NCI-H526 treated with DMSO at 0.1 percent for 48 hours (cell line): ENCODE measurements at places on chromosomes 2 and 18.

GRCh38 chr2:241443486-241444223 lies 64.7 kb downstream of the STK25 start:
- DNase-seq, result no peak

DNA sequence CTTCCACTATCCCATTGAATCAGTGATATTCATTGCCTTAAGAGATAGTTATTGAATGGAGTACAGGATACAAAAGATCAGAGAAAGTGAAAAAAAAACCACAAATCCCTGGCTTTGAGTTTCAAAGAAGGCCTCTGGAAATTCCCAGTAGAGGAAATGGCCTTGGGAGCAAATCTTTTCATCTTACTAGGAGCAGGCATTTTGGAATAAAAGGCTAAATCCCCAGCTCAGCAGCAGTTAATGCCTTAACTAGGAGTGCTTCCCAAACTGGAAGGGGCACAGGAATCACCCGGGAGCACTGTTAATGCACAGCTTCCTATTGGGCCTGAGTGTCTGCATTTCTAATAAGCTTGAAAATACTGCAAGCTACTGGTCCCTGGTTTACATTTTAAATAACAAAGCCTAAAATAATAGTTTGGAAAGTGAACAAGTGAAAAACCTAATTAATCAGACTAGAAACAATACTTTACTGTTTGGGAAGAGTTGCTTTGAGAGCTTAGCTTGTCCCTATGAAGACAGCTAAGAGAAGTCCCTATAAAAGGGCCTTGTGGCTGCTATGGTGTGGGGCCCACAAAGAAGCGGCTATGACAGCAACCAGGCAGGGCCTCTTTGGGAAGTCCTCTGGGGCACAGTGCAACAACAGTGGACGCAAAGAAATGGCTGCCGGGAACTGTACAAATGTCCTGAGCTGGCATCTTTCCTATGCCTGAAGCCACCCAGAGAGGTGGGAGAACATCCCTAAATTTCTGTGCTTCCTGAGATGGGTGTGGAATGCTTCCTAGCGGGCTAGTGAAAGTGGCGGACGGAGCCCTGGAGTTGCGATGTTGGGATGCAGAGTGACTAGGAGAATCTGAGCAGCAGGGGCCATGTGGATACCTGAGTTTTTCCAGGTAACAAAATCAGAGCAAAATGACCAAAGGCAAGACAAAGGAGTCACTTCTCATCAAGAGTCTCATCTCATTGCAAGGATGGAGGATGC lies 117.1 kb upstream of the KLHL14 start:
- no peak for DNase-seq

- no peak for DNase-seq
Observed at GRCh38 chr2:10405448-10405847, 42.7 kb downstream of the ODC1 start.

- DNase-seq, result peak; percentile 11
Observed at GRCh38 chr18:57771193-57771592, 31.9 kb downstream of the ATP8B1 start.

- no peak for DNase-seq
Observed at GRCh38 chr2:144079803-144080202, 440.1 kb downstream of the ZEB2 start.

GRCh38 chr18:57802213-57803102 lies 657 bp downstream of the ATP8B1 start:
- peak; percentile 46 for DNase-seq

GRCh38 chr2:18610090-18610489 lies 20.7 kb upstream of the NT5C1B start:
- no peak for DNase-seq

GRCh38 chr2:100809506-100809905 lies 10.4 kb upstream of the NPAS2 start:
- no peak for DNase-seq

GRCh38 chr2:145875016-145875415 lies 1355.1 kb upstream of the ZEB2 start:
- no peak for DNase-seq

- DNase-seq, result no peak
Observed at GRCh38 chr18:59932401-59932800, 32.6 kb downstream of the PMAIP1 start.

DNA sequence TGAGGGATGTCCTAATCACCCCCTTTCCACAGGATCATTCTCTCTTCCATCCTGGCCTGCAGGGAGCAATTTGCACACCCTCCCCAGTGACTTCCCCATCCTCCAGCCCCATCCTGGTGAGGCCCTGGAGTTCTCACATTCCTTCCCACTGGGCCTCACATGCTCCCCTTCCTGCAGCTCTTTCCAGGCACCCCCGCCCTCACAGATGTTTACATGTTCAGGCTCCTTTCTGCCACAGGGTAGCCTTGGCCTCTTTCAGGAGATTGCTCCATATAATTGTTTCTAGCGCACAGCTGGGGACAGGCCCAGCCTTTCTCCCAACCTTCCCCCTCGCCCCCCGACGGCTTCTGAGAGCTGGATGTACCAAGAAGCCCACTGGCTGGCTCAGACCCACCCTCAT lies 288.4 kb upstream of the TRIB2 start:
- DNase-seq, result no peak

DNA sequence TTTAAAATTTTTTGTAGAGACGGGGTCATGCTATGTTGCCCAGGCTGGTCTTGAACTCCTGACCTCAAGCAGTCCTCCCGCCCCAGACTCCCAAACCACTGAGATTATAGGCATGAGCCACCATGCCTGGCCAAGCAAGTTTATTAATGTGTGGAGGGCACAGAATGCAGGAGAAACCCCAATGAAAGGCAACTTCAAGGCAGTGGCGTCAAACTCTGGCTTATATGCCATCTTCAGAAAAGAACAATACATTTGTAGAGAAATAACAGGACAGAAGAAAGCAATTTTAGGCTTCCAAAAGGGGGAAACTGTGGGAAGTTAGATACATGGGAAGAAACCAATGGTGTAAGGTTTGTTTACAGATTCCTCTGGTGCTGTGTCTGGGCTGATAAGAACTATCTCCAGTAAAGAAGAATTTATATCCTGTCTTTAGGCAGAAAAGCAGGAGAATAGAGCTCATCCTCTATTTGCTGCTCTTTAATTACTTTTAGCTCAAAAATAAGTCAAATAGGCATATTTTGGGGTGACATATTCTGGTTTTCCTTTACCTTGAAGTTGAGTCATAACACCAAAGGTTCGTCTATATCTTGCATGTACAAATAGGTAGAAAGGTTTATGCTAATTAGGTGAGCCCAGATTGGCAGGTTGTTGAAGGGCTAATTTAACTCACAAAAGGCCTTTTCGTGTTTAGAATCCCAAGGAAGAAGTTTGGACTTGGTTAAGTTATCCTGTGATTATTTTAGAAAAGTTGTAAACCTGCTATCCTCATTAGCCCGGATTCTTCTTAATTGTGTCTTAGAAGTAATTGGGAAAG lies 26.0 kb upstream of the TMEM214 start:
- DNase-seq, result no peak

- DNase-seq, result no peak
Observed at GRCh38 chr2:219331560-219332213, 857 bp downstream of the RESP18 start.

GRCh38 chr2:239289545-239289944 lies 111.3 kb downstream of the HDAC4 start:
- DNase-seq, result no peak

- DNase-seq, result no peak
Observed at GRCh38 chr2:238006510-238006909, 39.7 kb downstream of the UBE2F start.

GRCh38 chr2:9745153-9745899 lies 97.9 kb upstream of the TAF1B start:
- no peak for DNase-seq

DNA sequence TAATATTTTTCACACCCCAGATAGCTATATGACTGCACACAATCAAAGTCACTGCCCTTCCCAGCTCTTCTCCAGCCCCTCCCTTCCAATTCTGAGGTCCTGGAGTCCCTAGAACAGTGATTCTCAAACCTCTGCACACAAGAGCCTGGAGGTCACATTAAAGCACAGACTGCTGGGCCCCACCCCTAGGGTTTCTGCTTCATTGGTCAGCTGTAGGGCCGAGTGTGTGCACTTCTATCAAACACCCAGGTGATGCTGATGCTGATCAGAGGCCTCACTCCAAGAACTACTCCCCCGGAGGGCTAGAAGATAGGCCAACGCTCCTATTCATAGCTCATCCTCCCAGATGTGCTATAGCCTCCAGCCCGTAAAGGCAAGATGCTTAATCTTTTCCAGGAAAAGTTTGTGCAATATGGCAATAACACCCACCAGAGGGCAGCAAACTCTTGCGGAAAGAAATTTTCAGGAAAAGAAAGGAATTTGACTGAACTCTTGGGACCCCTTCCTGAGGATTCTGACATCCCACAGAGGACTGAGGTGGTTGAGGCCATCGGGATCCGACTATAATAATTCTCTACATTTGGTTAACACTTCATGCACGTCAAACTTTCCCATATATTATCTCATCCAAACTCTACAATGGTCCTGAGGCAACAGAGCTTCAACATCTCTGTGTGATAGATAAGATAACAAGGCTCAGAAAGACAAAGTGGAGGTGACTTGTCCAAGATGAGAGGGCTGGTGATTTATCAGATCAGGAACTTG lies 194.2 kb upstream of the PKDCC start:
- DNase-seq, result no peak
